Endothelial cell of umbilical vein (primary cell): ENCODE measurements at places on chromosomes 11 and 22. TPM values are rescaled to one million over a fixed set of nuclear protein-coding genes. Genes with fewer than 3 reads are reported as not detected.

CHRM1 gene
- not detected in 2 replicates for total RNA-seq

PISD gene
- 53.2 and 58.0 TPM in 2 replicates for total RNA-seq

ANKRD42 gene
- 6.6 and 7.6 TPM in 2 replicates for total RNA-seq

MRE11 gene
- total RNA-seq = 22.0 and 25.3 TPM in 2 replicates

ROM1 gene
- total RNA-seq = 8.2 and 8.8 TPM in 2 replicates

TSPAN18 gene
- 65.3 and 118 TPM in 2 replicates for total RNA-seq

DRD2 gene
- not detected in 2 replicates for total RNA-seq

CYP2D6 gene
- total RNA-seq = 0.91 and 0.97 TPM in 2 replicates

EHF gene
- not detected in 2 replicates for total RNA-seq

CALCA gene
- not detected in 2 replicates for total RNA-seq

C11orf58 gene
- 131 and 150 TPM in 2 replicates for total RNA-seq

SLCO2B1 gene
- not detected in 2 replicates for total RNA-seq

PANX2 gene
- total RNA-seq = 5.1 and 5.2 TPM in 2 replicates

ADSL gene
- total RNA-seq = 86.2 and 103 TPM in 2 replicates

MUC2 gene
- not detected in 2 replicates for total RNA-seq

IFT27 gene
- total RNA-seq = 30.5 and 33.7 TPM in 2 replicates

PNPLA3 gene
- 12.1 and 12.3 TPM in 2 replicates for total RNA-seq

CFAP300 gene
- total RNA-seq = not detected in 2 replicates

CSNK2A3 gene
- total RNA-seq = not detected in 2 replicates

CNIH2 gene
- 0.78 and 1.2 TPM in 2 replicates for total RNA-seq

DERL3 gene
- 2.4 and 3.4 TPM in 2 replicates for total RNA-seq

FAM181B gene
- total RNA-seq = not detected in 2 replicates

GDPD4 gene
- not detected in 2 replicates for total RNA-seq

PELI3 gene
- 2.9 and 5.5 TPM in 2 replicates for total RNA-seq

ANO3 gene
- not detected in 2 replicates for total RNA-seq

CCDC87 gene
- total RNA-seq = 0.22 and 0.28 TPM in 2 replicates

GAS2 gene
- 0.37 and 0.88 TPM in 2 replicates for total RNA-seq

TCIRG1 gene
- total RNA-seq = 124 and 134 TPM in 2 replicates

HEPHL1 gene
- not detected in 2 replicates for total RNA-seq

STK33 gene
- total RNA-seq = 1.6 and 3.4 TPM in 2 replicates

MYOD1 gene
- not detected in 2 replicates for total RNA-seq

IGLL5 gene
- not detected in 2 replicates for total RNA-seq

CSF2RB gene
- 20.6 and 24.9 TPM in 2 replicates for total RNA-seq

MIOX gene
- total RNA-seq = not detected in 2 replicates

MPZL2 gene
- 37.1 and 49.5 TPM in 2 replicates for total RNA-seq

GALNT18 gene
- total RNA-seq = 0.18 and 0.32 TPM in 2 replicates

MS4A14 gene
- not detected in 2 replicates for total RNA-seq

OVCH2 gene
- not detected in 2 replicates for total RNA-seq

CHEK1 gene
- total RNA-seq = 55.6 and 66.1 TPM in 2 replicates

SOX10 gene
- not detected in 2 replicates for total RNA-seq
